Diencephalon (tissue), 1 donor: ENCODE measurements at places on chromosomes 12 and 14. TPM values are rescaled to one million over a fixed set of nuclear protein-coding genes. Genes with fewer than 3 reads are reported as not detected.

Gene GLIPR1L2
- total RNA-seq = 2.3 TPM

Gene OVCH1
- 2.1 TPM for total RNA-seq

Gene KCNMB4
- total RNA-seq = 22.4 TPM

Gene SPPL3
- total RNA-seq = 69.9 TPM

Gene TCL1B
- total RNA-seq = not detected

Gene ANO4
- 27.2 TPM for total RNA-seq

Gene FAM186B
- not detected for total RNA-seq

Gene INSM2
- total RNA-seq = 2.3 TPM

Gene CNTN1
- 654 TPM for total RNA-seq

Gene TMEM120B
- 8.5 TPM for total RNA-seq

Gene TUNAR
- total RNA-seq = 47.3 TPM

Gene BCL11B
- 81.0 TPM for total RNA-seq

Gene RNASE3
- not detected for total RNA-seq

Gene PLA2G1B
- total RNA-seq = not detected

Gene TOX4
- total RNA-seq = 38.1 TPM

Gene MAP3K9
- total RNA-seq = 31.6 TPM

Gene C12orf50
- total RNA-seq = 0.23 TPM

Gene SLC6A13
- total RNA-seq = 17.8 TPM
